Activated naive CD8-positive, alpha-beta T cell treated with anti-CD3 and anti-CD28 coated beads, Interleukin-2, amount 10 ng/mL, durations not matched to agents 7 days and 5 days (primary cell): ENCODE measurements at places on chromosomes 2 and 18. TPM values are rescaled to one million over a fixed set of nuclear protein-coding genes. Genes with fewer than 3 reads are reported as not detected.
A peak's percentile ranks its signal among the peaks of the same experiment; 100 is the strongest.

DNA sequence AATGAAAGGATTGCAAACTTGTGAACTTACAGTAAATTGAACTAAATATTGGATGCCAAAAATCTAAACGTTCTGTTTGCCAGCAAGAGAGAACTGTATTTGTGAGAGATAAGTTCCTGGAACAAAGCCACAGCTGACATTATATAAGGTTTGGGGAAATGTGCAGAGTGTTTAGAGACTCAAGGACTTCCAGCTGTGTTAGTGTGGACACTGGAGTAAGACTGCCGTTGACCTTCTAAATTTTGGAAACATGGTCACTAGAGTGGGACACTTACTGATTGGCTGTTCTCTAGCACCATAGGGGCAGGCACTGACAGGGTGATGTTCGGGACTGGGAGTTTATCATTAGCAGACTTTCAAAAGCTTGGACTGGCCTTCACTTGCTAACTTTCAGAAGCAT, 40.5 kb downstream of the SCN9A start:
- DNase-seq: no peak
- H3K27ac ChIP-seq: no peak overlapping the region
- H3K4me3 ChIP-seq: no peak overlapping the region
- H3K36me3 ChIP-seq: no peaks in the 10 kb centered on the region
- H3K27me3 ChIP-seq: no peaks in the 10 kb centered on the region

Gene WDR75
- 51.6 TPM for total RNA-seq

GRCh38 chr2:170711774-170712652, 3.1 kb upstream of the SP5 start:
- H3K27ac ChIP-seq: no peak overlapping the region
- no peaks in the 10 kb centered on the region for H3K36me3 ChIP-seq
- H3K27me3 ChIP-seq: peaks cover 74% of the 10 kb centered on the region
- DNase-seq: peak; percentile 32
- peak overlapping the region; percentile 46 for H3K4me3 ChIP-seq

DNA sequence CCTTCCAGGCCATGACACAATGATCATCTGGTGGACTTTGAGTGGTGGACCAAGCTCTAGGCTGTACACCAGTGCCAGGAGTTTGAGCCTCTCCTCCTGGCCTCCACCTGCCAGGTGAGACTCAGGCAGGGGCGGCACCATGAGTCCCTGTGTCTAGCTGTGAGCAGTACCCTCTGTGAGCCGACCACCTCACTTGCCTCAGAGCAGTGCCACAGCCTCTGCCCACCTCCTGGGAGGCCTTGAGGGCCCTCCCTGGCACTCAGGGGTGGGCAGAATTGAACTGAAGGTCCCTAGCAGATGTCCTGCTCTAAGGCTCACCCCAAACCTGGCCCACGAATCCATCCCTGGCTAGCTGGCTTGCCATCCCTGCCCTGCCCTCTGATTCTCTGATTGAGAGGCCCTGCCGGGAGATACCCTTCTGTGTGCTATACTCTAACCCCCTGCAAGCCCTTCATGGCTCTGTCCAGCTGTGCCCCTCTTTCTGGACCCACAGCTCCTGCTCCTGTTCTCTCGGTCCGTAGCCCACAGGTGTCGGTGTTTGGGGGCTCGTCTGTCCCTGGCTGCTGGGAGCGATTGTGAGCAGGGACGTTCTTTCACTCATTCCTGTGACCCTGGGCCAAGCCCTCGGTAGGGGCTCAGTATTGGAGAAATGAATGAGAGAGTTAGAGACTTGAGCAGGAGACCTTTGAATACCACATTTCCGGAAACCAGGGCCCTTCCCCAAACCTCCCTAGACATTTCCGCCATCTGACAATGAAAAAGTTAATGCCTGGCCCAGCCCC, 70.0 kb downstream of the INHBB start:
- no peak overlapping the region for H3K4me3 ChIP-seq
- H3K27me3 ChIP-seq: peaks cover 23% of the 10 kb centered on the region
- no peaks in the 10 kb centered on the region for H3K36me3 ChIP-seq
- no peak for DNase-seq
- H3K4me1 ChIP-seq: no peaks in the 10 kb centered on the region

- peak overlapping the region; percentile 99 for H3K4me3 ChIP-seq
- H3K36me3 ChIP-seq: peaks cover 6% of the 10 kb centered on the region
- peaks cover 2% of the 10 kb centered on the region for H3K27me3 ChIP-seq
Measured at GRCh38 chr2:45650851-45651414, 542 bp upstream of the PRKCE start.

GRCh38 chr2:67991456-67991855, 71.3 kb downstream of the C1D start:
- H3K27ac ChIP-seq: no peak overlapping the region
- no peak for DNase-seq
- no peaks in the 10 kb centered on the region for H3K36me3 ChIP-seq
- peaks cover 6% of the 10 kb centered on the region for H3K27me3 ChIP-seq
- no peak overlapping the region for H3K4me3 ChIP-seq

Gene CLEC4F
- total RNA-seq: not detected

DNA sequence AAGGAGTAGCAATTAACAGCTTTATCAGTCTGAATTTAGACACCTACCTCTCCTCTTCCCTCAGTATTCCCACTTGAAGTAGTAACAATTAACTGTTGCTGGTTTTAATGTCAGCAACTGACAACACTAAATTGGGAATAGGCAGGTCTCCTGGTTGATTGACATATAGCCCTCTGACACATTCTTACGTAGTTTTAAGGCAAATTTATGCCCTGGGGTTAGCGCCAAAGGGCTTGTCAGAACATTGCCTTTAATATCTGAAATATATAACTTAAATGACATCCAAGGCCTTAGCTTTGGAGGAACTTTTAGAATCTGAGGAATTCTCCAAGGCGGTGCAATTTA, 7.4 kb downstream of the ASXL3 start:
- no peak overlapping the region for H3K4me3 ChIP-seq
- no peaks in the 10 kb centered on the region for H3K27me3 ChIP-seq
- H3K36me3 ChIP-seq: no peaks in the 10 kb centered on the region
- no peak for DNase-seq
- H3K4me1 ChIP-seq: no peaks in the 10 kb centered on the region

DNA sequence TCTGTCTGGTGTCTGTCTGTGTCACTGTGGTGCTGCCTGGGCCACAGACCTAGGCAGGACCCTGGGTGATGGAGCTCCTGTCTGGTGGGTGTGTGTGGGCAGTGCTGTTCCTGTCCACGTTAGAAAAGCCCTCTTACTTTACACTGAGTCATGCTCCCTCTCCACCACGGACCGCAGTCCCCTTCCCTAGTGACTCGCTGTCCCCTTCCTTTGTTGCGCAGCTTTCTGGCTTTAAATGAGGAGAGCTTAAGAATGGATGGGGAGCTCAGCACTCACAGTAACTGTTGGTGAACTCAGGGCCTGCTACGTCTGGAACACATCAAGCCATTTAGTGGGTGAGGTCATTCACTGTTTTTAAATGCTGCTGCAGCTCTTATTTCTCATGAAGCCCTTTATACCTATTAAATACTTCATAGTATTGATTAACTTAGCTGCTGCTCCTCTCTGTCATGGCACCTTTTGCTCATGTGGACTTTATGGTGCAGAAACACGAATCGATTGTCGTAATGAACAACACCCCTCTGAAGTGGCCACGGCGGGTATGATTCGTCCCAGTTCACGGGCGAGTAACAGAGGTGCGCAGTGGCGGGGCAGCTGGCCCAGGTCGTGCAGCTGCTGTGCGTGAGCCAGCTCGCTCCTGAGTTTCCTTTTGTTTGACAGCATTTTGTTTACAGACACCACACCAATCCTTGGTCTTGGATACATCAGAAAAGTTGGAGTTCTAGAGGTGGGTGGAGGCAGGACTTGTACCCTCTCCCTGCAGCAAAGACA, 100.4 kb downstream of the LDLRAD4 start:
- DNase-seq: no peak
- H3K4me1 ChIP-seq: peaks cover 8% of the 10 kb centered on the region
- H3K27me3 ChIP-seq: no peaks in the 10 kb centered on the region
- peaks cover 26% of the 10 kb centered on the region for H3K36me3 ChIP-seq
- H3K27ac ChIP-seq: no peak overlapping the region

Gene NXPH2
- total RNA-seq: not detected

Gene CIB4
- total RNA-seq: not detected

GRCh38 chr18:27314996-27315395, 129.9 kb upstream of the CHST9 start:
- no peak overlapping the region for H3K27ac ChIP-seq
- H3K4me1 ChIP-seq: no peaks in the 10 kb centered on the region

- H3K36me3 ChIP-seq: peaks cover 6% of the 10 kb centered on the region
- DNase-seq: no peak
- H3K27me3 ChIP-seq: no peaks in the 10 kb centered on the region
- H3K27ac ChIP-seq: no peak overlapping the region
Measured at GRCh38 chr2:144136297-144137010, 383.5 kb downstream of the ZEB2 start.

GRCh38 chr18:5197032-5197434, at the start of gene AKAIN1:
Gene AKAIN1 (minus strand): TSS chr18:5197257. CDS start chr18:5197053, 204 bp downstream.
- H3K36me3 ChIP-seq: no peaks in the 10 kb centered on the region
- peak; percentile 63 for DNase-seq
- H3K4me1 ChIP-seq: peaks cover 2% of the 10 kb centered on the region
- H3K4me3 ChIP-seq: peak within 1 kb of the TSS; percentile 57
- H3K27ac ChIP-seq: no peak within 1 kb of the TSS

Gene PTPRN
- total RNA-seq: not detected

GRCh38 chr2:205034034-205034433, 488.8 kb downstream of the PARD3B start:
- DNase-seq: no peak
- H3K27ac ChIP-seq: no peak overlapping the region
- H3K4me1 ChIP-seq: peaks cover 21% of the 10 kb centered on the region
- no peaks in the 10 kb centered on the region for H3K27me3 ChIP-seq

Gene LYG2
- not detected for total RNA-seq

Gene UGT1A4
- total RNA-seq: not detected

Gene VAMP8
- total RNA-seq: 128 TPM

GRCh38 chr2:46332686-46333281, 35.6 kb downstream of the EPAS1 start:
- no peak for DNase-seq
- peaks cover 27% of the 10 kb centered on the region for H3K4me1 ChIP-seq
- H3K4me3 ChIP-seq: no peak overlapping the region
- peaks cover 2% of the 10 kb centered on the region for H3K36me3 ChIP-seq
- no peak overlapping the region for H3K27ac ChIP-seq

Gene INHA
- total RNA-seq: not detected

DNA sequence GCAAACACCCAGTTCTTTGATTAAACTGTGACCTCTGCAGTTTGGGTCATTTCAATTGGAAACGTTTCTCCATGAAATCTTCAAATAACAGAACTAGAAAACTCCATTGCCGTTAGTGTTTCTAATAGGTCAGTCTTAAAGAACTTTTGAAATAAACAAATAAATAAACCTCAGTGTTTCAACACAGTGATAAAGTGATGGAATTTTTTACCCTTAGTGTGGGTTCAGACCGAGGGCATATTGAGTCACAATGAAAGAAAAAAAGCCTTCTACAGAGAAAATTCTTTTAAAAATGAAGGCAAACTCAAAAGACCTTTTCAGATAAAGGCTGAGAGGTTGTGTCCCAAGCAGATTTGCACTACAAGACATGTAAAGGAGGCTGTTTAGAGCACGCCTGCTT, 149.6 kb downstream of the NCKAP5 start:
- no peak overlapping the region for H3K4me3 ChIP-seq
- no peaks in the 10 kb centered on the region for H3K36me3 ChIP-seq
- H3K4me1 ChIP-seq: no peaks in the 10 kb centered on the region
- H3K27ac ChIP-seq: no peak overlapping the region

DNA sequence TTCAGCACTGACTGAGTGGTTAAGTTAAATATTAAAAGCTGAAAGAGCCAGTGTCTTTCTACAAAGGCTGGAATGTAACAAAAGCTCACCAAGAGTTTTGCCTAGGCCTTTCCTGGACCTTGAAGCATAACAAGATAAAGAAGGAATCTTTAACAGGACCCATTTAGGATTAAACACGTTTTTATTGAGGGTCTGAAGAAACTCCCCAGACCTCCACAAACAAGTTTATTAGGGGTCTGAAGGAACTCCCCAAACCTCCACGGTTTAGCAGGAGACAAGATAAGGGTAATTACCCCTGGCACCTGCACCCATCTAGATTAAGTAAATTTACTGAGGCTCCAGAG, 104.0 kb downstream of the ACAA2 start:
- H3K36me3 ChIP-seq: no peaks in the 10 kb centered on the region
- H3K4me1 ChIP-seq: peaks cover 2% of the 10 kb centered on the region
- H3K27me3 ChIP-seq: peaks cover 12% of the 10 kb centered on the region
- DNase-seq: no peak
- no peak overlapping the region for H3K4me3 ChIP-seq
- H3K27ac ChIP-seq: no peak overlapping the region

DNA sequence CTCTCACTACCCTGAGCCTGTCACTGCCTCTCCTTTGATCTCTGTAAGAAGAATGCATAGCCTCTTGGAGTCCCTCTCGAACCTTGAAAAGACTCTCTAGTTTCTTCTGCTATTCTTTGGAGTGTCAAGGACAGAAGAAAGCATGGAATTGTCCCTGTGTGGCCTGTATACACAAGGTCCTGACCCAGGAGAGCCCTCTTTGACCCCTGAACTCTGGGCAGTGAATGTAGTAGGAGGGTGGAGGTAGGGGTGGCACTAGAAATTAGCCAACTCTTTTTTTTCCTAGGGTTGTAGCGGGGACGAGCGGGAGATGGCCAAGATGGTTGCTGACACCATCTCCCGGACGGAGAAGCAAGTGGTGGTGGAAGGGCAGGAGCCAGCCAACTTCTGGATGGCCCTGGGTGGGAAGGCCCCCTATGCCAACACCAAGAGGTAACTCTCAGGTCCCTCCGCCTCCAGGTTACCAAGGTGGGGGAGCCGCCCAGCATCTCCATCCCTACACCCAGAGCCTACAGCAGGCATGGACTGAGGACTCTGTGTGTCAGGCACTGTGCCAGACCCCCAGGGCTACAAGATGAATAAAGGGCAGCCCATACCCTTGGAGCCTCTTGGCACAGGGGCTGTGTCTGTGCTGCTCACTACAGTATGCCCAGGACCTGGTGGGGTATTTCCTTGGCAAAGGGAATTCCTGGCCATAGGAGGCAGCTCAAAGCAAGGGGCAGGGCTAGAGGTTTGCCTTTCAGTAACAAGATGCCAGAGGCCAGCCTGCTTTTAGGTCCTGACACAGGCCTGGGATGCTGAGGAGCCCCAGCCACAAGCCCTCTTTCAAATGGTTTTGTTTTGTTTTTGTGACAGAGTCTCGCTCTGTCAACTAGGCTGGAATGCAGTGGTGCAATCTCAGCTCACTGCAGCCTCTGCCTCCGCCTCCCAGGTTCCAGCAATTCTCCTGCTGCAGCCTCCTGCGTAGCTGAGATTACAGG, 16.4 kb downstream of the VIL1 start:
- peaks cover 4% of the 10 kb centered on the region for H3K27me3 ChIP-seq
- no peak overlapping the region for H3K27ac ChIP-seq
- no peak overlapping the region for H3K4me3 ChIP-seq
- no peaks in the 10 kb centered on the region for H3K36me3 ChIP-seq
- no peak for DNase-seq
- peaks cover 6% of the 10 kb centered on the region for H3K4me1 ChIP-seq

Gene KLHL30
- total RNA-seq: not detected

GRCh38 chr2:30666266-30666874, 140.9 kb downstream of the CAPN13 start:
- no peaks in the 10 kb centered on the region for H3K4me1 ChIP-seq
- H3K36me3 ChIP-seq: peaks cover 1% of the 10 kb centered on the region
- peaks cover 2% of the 10 kb centered on the region for H3K27me3 ChIP-seq
- DNase-seq: no peak
- H3K27ac ChIP-seq: no peak overlapping the region

GRCh38 chr2:6785493-6785892, 80.2 kb downstream of the CMPK2 start:
- no peaks in the 10 kb centered on the region for H3K36me3 ChIP-seq
- no peak overlapping the region for H3K27ac ChIP-seq
- no peak overlapping the region for H3K4me3 ChIP-seq
- peaks cover 4% of the 10 kb centered on the region for H3K4me1 ChIP-seq
- no peak for DNase-seq

Gene CNGA3
- total RNA-seq: not detected
